NCI-H1105 (cell line): ENCODE measurements at places on chromosomes 4 and X.
A peak's percentile ranks its signal among the peaks of the same experiment; 100 is the strongest.

- no peak for DNase-seq
Observed at GRCh38 chr4:181475781-181476507, 767.3 kb upstream of the TENM3 start.

GRCh38 chr4:74660866-74661265 lies 133.5 kb downstream of the BTC start:
- DNase-seq, result no peak

GRCh38 chr4:77893451-77893850 lies 30.8 kb downstream of the MRPL1 start:
- DNase-seq, result no peak

- DNase-seq, result no peak
Observed at GRCh38 chrX:17860179-17860780, 818 bp downstream of the RAI2 start.

DNA sequence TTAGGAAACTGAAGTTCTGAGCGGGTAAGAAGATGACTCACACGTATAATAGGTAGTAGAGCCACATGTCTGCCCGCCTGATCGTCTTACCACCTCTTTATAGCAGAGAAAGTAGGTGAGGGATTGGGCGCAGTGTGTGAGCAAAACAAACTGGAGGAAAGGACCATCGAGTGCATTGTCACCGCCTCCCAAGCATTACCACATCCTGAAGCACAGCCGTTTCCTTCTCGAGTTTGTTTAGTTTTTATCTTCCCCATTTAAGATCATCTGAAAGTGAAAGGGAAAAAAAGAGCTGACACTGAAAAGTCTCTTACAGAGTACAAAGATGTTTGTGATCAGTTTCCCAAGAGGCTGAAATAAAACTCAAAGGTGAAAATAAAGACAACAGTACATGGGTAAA lies 14.8 kb downstream of the PDK3 start:
- peak; percentile 19 for DNase-seq

- DNase-seq, result no peak
Observed at GRCh38 chrX:110600745-110601310, 194.8 kb downstream of the CHRDL1 start.
